ENCODE measurements at places on chromosomes 3 and 15.

DNA sequence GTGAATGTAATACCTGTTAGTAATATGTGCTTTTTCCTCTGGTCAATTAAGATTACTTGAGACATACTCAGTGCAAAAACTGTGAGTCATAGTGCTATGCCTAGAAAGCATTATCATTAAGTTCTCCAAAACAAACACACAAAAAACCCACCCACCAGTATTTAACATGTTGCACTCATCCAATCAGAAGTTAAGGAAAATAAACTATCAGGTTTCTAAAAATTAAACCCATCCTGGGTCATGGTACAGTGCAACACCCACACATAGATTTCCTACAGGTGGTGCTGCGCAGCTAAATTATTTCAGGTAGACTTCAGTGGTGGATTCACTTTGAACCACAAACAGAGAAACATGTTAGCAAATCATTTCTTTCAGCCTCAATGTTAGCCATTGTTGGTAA, 264.4 kb upstream of the VEPH1 start:
- no peak for DNase-seq

GRCh38 chr3:166455744-166456143, 618.5 kb upstream of the BCHE start:
- DNase-seq, result no peak

DNA sequence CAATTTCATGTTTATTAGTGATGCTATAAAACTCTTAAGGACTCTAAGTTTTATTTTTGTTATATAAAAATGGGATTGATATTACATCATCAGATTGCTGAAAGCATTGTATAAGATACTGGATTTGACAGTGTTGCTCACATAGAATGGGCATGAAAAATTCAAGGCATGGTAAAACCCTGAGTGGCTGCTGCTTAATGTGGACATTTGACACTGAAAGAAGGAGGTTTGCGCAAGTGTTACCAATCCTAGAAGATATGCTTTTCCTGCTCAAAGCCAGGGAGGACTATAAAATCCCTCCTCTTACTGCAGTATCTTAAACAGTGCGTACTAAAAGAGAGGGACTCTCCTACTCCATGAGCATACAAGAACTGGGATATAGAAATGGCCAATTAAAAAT, 65.8 kb upstream of the PTX3 start:
- no peak for DNase-seq

DNA sequence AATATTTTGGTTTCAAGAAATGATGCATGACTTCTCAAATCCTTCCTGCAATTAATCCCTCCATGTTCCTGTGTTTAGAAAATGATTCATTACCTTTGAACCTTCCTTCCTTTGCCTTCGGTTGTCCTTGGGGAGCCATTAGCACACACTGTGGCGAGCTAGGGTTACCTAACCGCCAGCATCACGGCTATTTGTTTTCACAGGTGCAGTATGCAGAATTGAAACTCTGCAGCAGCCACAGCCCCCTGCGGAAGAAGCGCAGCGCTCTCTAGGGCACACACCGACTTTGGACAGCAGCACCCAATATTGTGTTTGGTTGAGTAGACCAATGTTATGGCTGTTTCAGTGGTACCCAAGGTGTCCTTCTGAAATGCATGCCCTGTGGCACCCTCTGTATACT, 247.4 kb downstream of the MCTP2 start:
- DNase-seq, result peak; percentile 35

DNA sequence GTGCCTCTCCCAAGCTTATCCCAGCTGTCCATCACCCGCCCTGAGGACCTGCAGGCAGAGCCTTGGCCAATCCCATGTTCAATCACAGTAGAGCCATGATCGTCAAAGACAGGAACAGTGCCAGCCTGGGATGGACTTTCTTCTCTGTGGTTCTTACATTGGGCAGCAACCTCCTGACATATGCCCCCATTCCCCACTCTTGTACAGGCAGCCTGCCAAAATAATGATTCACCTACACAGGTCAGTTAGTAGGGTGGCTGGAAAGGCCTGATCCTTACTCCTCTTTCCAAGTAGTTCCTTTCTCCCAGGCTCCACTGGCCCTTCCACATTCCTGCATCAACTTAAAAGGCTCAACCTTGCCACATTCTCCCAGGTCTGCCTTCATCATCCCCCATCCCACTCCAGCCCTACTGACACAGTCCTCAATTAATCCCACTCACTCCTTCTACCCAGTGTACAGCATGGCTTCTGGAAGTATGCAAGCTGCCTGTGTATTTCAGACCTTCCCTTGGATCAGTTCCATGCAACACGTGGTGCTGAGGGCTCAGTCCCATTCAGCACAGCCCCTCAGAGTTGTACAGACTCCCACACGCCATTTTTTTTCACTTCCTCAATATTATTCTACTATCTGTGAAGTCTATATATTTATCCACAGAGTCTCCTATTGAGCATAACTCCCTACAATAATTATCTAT, 189.8 kb downstream of the NTRK3 start:
- no peak for DNase-seq

DNA sequence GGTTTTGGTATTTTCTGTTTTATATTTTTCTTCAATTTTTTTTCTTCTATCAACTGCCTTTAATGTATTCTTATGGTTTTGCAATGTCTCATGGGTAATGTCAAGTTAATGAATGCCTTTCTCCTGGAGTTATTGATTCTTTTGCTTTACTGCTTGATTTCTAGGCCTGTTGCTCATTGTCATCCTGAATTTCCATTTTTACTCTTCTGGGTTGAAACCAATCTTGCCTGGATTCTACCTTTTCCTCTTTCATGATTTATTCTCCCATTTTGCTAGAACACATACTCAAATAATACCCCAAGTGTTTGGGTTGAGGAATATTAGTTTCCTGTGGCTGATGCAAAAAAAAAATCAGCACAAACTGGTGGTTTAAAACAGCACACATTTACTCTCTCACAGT, 315.2 kb upstream of the PDZRN3 start:
- no peak for DNase-seq

DNA sequence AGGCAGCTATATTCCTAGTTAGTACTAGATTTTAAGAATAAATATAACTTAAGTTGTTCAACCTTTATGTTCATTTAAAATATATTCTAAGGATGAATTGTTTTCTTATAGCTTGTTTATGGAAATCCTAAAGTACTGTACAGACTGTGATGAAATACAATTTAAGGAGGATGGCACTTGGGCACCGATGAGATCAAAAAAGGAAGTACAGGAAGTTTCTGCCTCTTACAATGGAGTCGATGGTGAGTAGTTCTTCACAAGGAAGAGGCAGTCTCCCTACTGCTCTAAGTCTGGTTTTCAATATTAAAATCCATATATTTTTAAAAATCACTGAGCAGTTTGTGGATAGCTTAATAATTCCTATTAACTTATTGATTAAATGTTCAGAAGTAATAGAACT, 29.6 kb downstream of the CALML4 start:
- no peak for DNase-seq

DNA sequence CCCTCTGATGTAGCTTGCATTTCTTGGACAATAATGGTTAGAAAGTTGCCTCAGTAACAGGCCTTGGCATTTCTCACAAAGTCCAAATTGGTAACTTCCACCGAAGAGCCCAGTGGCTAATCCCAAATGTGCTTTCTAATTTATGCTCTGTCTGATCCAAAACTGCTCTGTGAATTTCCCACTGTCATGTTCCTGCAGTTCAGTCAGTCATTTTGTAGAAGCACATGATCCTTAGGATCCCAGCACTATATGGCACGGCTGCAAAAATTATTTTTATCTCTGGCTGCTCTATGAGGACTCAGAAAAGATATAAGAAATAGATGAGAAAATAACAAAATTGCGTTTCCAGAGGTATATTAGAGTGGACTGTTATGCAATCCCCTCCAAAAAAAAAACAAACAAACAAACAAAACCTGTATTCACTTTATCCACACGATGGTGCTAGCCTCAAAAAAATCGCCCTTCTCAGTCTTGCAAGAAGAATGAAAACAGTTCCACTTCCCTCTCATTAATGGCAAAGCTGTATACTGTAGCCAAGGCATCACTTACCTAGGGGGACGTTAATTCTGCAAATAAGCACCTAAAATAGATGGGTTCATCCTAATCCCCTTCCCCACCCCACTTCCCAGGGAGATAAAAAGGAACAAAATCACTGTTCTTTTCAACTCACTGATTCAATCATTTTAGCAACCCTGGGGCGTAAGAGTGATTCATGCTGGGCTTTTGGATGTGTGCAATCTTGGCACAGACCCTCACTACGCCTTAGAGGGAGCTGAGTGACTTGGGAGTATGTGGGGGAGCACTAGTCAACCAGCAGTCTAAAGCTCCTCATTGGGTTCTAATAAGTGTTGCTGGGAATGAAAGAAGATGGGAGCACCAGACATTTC, 61.3 kb downstream of the TMCO5A start:
- DNase-seq, result no peak

DNA sequence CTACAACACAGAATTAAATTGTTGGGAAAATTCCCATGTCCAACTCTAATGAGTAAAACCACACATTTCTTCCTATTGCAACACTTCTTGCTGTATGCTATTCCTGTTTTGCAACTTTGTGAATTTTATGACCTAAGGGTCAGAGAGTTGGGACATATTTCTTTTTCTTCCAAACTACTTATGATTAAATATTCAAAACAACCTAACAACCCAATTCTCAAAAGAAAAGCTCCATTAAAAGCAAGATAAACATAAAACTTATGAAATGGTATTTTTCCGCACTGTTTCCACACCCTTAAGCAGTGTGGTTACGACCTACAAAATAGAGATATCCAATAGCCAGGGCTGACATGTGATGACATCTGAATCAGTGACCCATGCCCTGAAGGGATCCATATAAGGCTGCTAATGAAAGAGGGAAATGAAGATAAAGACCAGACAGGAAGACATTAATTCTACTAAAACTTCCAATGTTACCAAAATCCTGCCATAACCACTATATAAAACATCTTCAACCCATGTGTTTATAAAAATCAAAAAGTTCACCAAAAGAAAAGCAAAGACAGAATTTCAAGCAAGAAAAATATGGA, 45.6 kb downstream of the DMXL2 start:
- no peak for DNase-seq
